ENCODE measurements at places on chromosomes 6 and 20. TPM values are rescaled to one million over a fixed set of nuclear protein-coding genes. Genes with fewer than 3 reads are reported as not detected.
A peak's percentile ranks its signal among the peaks of the same experiment; 100 is the strongest.

- H3K27me3 ChIP-seq = no peaks in the 10 kb centered on the region
- no peaks in the 10 kb centered on the region for H3K36me3 ChIP-seq
- DNase-seq = no peak
- H3K27ac ChIP-seq = peak overlapping the region; percentile 33
- H3K4me1 ChIP-seq = peaks cover 18% of the 10 kb centered on the region
Observed at GRCh38 chr20:38187517-38187916, 22.4 kb upstream of the TGM2 start.

GRCh38 chr6:162226803-162227202 lies 500.8 kb downstream of the PRKN start:
- no peaks in the 10 kb centered on the region for H3K27me3 ChIP-seq
- H3K27ac ChIP-seq = no peak overlapping the region
- no peak for DNase-seq
- H3K4me3 ChIP-seq = no peak overlapping the region
- no peaks in the 10 kb centered on the region for H3K4me1 ChIP-seq
- H3K36me3 ChIP-seq = no peaks in the 10 kb centered on the region

DNA sequence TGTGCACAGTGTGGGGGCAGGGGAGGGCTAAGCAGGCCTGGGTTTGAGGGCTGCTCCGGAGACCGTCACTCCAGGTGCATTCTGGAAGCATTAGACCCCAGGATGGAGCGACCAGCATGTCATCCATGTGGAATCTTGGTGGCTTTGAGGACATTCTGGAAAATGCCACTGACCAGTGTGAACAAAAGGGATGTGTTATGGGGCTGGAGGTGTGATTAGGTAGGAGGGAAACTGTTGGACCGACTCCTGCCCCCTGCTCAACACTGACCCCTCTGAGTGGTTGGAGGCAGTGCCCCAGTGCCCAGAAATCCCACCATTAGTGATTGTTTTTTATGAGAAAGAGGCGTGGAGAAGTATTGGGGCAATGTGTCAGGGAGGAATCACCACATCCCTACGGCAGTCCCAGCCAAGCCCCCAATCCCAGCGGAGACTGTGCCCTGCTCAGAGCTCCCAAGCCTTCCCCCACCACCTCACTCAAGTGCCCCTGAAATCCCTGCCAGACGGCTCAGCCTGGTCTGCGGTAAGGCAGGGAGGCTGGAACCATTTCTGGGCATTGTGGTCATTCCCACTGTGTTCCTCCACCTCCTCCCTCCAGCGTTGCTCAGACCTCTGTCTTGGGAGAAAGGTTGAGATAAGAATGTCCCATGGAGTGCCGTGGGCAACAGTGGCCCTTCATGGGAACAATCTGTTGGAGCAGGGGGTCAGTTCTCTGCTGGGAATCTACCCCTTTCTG lies 44.0 kb upstream of the TTPAL start:
- peaks cover 12% of the 10 kb centered on the region for H3K27me3 ChIP-seq
- no peak overlapping the region for H3K27ac ChIP-seq
- peak; percentile 36 for DNase-seq
- no peaks in the 10 kb centered on the region for H3K4me1 ChIP-seq

PDYN gene
- total RNA-seq = not detected

DNA sequence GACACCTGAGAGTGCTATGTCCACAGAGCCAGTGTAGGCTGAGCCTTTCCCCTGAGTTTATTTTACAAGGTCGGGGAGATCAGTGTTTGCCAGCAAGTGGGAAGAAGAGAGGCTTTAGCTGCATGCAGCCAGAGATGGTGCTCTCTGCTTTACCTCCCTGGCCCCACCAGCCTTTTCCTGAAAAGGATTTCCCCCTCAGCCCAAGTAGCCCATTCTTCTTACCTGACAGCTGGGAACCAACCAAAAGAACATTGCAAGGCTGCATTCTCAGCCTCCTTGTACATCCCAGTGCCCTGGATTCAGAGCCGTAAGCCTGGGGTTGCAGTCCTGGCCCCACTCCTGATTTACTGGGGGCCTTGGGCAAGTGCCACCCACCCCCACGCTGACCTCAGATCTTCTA lies 16.9 kb downstream of the SNPH start:
- H3K27ac ChIP-seq = no peak overlapping the region
- no peak overlapping the region for H3K4me3 ChIP-seq
- no peaks in the 10 kb centered on the region for H3K27me3 ChIP-seq

TPMT gene
- 11.7 TPM for total RNA-seq

CAPN11 gene
- not detected for total RNA-seq

- DNase-seq = no peak
- H3K27ac ChIP-seq = no peak overlapping the region
- no peaks in the 10 kb centered on the region for H3K36me3 ChIP-seq
- no peak overlapping the region for H3K4me3 ChIP-seq
- no peaks in the 10 kb centered on the region for H3K4me1 ChIP-seq
Observed at GRCh38 chr6:168291450-168291849, 28.1 kb downstream of the DACT2 start.

DNA sequence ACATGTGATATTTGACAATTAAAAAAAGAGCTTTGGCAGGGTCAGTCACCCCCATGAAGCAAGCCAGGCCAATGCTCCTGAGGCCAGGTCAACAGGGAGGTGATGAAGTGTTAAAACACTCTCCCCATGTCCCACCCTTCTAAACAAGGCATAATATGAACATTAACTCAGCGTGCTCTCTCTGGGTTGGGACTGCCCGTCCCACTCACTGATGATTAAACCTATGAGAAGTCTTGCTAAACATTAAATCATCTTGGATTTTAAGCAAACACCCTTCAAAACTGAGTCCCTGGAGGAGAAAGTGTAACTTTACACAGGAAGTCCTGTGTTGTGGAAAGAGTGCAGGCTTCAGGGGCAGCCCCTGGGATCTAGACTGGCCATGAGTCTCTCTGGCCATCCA lies 558.5 kb downstream of the CD83 start:
- peaks cover 22% of the 10 kb centered on the region for H3K4me1 ChIP-seq
- no peaks in the 10 kb centered on the region for H3K27me3 ChIP-seq
- no peak overlapping the region for H3K4me3 ChIP-seq
- H3K36me3 ChIP-seq = no peaks in the 10 kb centered on the region
- no peak overlapping the region for H3K27ac ChIP-seq

DNA sequence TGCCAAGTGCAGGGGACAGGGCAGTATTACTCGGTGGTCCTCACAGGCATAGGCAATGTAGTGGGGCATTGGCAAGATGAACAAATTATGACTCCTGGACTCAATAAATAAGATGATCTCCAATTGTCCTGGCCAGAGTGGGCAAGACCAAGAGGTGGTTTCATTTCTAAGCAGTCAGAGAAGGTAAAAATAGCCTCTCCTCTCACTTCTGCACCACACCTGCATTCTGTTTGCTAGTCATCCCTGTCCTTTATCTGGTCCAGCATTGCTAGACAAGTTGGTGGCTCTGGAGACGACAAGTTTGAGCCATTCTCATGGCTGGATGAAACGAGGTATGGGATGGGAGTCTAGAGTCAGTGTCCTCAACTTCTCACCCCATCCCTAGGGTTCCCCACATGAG lies 83.0 kb downstream of the BANF2 start:
- no peak overlapping the region for H3K27ac ChIP-seq
- no peaks in the 10 kb centered on the region for H3K27me3 ChIP-seq
- no peak overlapping the region for H3K4me3 ChIP-seq

Measured in astrocyte (in vitro differentiated cells and primary cell).